ENCODE measurements at places on chromosomes 2 and 18.

DNA sequence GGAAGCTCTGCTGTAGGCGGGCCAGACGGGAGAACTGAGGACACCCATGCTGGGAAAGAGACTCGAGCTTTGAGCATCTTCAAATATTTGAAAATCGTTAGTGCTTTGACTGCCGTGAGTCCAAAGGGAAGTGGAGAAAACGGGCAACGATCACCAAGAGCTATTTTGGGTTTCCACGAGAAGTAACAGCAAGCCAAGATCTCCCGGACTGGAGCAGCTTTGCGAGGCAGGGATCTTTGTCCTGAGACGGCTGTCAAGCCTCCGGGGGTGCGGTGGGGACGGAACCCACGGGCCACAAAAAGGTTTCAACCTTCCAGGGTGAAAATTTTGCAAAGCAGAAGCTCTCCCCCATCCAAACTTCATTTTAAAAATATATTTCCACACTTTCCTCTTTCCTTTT lies 195.8 kb downstream of the NDUFA10 start:
- no peak for DNase-seq

DNA sequence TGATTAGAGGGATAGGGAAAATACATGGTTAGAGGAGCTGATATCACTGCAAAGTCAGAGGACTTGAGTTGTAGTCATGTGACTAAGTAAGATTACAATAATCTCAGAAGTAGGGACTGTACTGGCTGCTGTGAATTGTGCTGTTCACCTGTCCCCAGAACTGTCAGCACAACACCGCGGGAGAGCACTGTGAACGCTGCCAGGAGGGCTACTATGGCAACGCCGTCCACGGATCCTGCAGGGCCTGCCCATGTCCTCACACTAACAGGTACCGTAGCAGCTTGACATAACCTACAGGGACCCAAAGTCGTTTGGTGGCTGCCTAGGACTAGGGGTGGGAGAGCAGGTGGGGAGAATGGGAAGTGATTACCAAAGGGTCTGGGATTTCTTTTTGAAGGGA lies 132.8 kb upstream of the TTC39C start:
- DNase-seq: no peak

- DNase-seq: no peak
Measured at GRCh38 chr2:214341646-214342045, 69.2 kb upstream of the VWC2L start.

DNA sequence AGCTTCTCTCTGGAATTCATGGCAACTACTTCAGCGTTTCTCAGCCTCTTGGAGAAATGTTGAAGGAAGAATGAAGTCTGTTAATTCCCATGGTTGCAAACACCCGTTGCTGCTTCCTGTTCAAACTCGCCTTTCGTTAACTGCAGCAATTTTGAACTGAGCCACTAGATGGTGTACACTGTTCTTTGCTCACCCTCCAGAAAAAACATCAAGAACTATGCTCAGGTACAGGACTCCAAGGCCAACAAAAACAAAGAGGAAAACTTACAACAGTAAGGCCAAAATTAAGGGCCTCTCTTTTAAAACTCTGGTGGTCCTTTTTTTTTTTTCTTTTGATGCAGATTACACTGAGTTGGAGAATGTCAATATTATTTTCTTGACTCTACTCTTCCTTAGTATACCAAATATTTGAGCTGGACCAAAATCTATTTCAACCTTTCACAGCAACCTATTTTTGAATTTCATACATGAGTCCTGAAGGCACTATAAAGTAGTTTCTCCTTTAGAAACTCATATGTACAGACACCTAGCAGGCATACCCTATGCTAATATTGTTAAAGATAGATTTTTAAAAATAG lies 58.2 kb downstream of the KLHL14 start:
- DNase-seq: no peak

DNA sequence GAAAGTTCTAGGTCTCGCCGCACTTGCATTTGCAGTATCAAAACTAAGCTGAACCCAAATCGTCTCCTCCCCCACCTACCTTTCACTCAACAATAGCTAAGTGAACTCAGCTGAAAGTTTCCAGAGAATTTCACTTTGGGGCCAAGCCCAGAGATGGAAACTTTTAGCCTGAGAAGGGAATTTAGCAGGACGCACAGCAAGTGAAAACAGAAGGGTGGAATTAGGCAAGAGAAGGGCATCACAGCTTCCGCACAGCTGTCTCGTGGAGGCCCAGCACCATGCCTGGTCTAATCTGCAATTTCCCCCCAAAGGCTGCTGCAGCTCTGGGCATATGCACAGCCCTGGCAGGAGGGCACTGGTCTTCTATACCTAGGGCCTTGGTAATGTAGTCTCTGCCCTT lies 262.0 kb downstream of the TNS1 start:
- DNase-seq: no peak

DNA sequence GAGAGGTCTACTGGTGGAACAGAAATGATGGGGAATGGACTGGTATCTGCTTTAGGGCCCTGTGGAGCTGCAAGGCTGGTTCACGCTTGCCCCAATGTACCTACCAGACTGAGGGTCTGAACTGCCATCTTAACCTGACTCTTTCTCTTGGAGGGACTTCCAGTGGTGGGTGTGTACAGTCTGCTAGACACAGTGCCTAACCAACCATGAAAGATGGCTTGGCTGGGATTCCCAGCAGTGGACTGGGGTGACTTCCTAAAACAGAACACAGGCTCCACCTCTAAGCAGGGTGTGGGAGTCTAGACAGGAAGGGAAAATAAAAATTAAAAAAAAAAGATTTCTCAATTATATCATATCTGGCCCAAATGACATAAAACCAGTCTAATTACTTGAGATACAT lies 25.5 kb upstream of the MYO3B start:
- DNase-seq: no peak

- no peak for DNase-seq
Measured at GRCh38 chr18:79614211-79614955, 65.2 kb upstream of the CTDP1 start.

DNA sequence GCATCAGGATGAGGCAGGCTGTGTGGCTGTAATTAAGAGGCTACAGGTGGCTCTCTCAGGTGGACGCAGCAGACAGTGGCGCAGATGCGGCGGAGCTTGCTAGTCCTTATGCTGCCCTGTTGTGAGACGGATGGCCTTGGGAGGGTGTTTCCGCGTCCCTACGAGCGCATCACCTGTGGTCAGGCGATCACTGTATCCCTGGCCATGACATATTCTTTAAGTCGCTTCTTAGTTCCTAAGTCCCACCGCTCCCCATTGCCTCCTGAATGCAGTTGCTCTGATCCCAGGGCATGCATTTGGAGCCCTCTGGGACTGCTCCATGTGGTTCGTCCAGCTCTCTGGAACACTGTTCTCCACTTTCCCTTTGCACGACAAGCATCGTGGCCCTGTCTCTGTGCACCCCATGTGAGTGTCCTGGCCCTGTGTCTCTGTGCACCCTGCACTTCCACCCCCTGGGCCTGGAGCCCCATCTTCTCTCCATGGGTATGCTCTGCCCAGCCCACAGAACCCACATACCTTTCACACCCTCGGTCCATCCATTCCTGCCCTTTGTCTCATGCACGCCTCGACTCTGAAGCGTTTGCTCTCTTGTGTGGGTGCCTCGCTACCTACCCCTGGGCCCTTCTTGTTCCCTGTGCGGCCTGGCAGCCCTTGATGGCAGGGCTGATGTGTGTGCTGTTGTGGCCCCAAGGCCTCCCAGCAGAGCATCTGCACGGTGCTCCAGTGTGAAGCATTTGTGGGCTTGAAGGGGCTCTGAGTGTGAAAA lies 74.4 kb downstream of the SH3RF3 start:
- DNase-seq: no peak

DNA sequence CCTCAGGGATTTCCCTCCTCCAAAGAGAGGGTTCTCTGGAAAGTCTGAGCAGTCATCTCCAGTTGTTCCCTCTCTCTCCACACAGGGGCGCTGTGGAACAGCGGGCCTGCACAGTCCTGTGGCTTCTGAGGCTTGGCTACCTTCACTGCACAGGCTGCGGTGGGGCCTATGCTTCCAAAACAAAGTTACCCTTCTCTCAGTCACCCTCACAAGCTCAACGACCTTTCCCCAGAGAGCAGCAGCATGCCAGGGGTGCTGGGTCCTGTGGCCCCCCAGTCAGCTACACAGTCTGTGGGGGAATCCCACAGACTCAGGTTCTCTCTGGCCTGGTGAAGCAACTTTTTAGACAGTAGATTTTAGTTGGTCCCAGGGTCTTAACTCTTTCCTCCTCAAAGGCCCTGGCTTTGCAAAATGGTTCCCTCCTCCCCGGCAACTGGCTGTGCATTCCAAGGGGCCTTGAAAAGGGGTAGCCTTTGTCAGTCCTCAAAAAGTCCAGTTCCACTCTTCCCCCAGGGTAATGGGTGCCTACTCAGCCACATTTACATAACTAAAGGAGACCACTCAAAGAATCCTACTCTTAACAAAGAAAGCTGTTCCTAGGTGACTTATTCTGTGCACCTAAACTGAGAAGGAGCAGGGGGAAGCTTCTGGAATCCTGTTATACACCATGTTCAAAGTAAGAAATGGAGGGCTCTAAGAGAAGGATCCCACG lies 14.9 kb downstream of the B3GNT7 start:
- no peak for DNase-seq

GRCh38 chr18:23359421-23359820 lies 93.7 kb upstream of the RIOK3 start:
- no peak for DNase-seq

DNA sequence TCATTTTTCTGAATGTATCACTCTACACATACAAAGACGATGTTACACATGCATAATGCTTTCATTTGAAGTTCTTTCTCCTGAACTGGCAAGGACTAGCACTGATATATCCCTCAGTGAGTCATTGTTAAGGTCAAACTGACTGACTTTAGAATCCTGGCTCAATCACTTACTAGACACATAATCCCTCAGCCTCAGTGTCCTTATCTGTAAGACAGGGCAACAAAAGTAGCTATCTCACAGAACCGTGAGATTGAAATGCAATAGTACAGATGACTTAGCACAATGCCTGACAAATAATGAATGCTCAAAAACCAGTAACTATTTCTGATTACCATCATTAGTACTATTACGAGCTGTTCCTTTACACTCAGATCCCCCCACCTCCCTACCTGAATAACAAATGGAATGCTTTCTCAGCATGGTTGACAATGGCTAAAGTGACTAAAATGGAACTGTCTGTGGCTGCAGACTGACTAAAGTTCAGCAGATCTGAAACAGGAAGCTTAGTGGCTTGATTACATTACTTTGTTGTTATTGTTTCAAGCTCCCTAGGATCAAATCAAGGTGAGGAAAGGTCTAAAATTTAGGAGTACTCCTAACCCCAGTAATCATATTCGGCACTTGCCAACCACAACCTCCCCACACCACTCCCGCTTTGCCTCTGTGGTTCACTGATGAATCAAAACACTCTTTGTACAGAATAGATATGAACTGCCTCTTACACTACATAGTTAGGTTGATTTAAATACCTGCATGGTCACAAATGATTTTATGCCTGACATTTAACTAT lies 35.8 kb upstream of the CACNB4 start:
- DNase-seq: no peak

- DNase-seq: peak; percentile 57
Measured at GRCh38 chr2:120885321-120885720, 149.7 kb downstream of the GLI2 start.

GRCh38 chr18:13500869-13501542 lies 225.4 kb downstream of the FAM210A start:
- DNase-seq: peak; percentile 50

GRCh38 chr2:171406044-171406443 lies 27.7 kb downstream of the METTL8 start:
- no peak for DNase-seq

DNA sequence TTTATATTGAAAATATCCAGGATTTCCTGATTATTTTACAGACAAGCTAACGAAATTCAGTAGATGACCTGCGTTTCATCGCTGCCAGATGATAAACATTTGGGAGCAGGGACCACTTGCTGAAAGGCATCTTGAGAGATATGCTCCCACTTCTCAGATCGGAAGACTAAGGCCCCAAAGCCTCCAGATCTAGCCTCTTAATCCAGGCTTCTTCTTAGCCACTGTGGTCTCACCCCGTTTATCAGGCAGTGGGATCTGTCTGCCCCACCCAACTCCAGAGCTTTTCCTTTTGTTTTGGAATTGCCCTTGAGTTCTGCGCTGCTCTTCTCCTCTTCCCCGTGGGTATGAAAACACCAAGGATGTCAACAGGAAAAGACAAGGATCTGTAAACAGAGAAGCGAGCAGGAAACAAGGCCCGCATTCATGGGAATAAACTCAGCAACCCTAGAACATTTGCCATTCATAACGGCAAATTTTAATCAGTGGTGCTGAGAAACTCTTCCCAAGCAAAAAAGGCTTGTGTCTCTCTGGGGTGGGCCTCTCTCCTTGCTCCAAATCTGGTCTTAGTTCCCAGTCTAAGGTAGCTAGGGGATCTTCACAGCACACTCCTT lies 21.4 kb downstream of the MYL12B start:
- DNase-seq: no peak

DNA sequence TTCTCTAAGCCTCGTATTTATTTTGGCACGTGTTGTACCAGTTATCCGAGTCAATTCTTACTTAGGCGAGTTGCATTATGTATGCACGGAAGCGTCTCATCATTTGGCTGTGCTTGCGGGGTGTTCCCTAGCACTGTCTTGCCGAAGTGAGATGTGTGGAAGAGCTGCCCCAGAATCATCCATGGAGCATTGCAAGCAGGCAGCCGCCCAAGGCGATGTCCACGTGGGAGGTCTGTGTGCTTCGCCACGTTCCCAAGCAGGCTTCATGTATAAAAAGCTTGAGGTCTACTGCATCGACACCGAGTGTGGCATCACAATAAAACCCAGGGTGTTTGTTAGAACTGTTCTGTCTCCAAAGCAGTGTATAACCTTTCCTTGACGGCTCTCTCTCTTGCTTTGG lies 849.9 kb downstream of the DCDC2C start:
- DNase-seq: no peak

DNA sequence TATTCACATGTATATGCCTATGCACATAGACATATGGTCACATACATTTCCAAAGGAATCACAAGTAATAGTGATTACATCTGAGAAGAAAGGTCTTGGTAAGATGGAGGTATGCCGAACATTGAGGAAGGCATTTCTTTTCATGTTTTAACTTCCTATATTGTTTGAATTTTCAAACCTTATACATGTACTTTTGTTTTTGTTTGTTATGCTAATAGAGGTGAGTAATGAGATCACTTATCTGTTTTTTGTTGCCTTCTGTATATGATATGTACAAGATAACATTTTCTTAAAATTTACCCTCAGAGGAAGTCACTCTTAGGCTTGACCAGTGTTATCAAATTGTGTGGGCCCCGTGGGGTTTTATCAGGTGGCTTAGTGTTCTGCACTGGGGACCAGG lies 166.5 kb upstream of the OTX1 start:
- DNase-seq: no peak

DNA sequence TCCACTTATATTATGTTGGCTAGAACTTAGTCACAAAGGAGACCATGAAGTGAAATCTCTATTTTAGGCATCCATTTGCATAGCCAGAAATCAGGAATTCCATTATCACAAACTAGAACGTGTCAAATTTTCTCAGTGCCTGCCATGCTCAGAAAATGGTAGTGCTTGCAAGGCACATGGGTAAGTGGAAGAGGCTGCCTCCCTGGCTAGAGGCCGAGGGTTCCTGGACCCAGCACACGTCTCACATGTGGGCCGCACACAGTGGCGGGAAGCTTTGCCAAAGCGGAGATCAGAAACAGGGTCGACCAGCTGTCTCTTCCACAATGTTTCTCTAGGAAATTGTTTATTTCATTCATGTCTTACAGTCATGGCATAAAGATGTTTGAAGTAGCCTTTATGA lies 42.3 kb downstream of the TRAF3IP1 start:
- no peak for DNase-seq

Measured in psoas muscle (tissue), 8 donors.